ENCODE measurements at places on chromosomes 6 and 20. TPM values are rescaled to one million over a fixed set of nuclear protein-coding genes. Genes with fewer than 3 reads are reported as not detected.

- no peaks in the 10 kb centered on the region for H3K36me3 ChIP-seq
- no peak overlapping the region for H3K27ac ChIP-seq
- no peak overlapping the region for H3K4me3 ChIP-seq
- no peak for DNase-seq
Measured at GRCh38 chr6:43096451-43097097, 20.5 kb downstream of the PTK7 start.

DNA sequence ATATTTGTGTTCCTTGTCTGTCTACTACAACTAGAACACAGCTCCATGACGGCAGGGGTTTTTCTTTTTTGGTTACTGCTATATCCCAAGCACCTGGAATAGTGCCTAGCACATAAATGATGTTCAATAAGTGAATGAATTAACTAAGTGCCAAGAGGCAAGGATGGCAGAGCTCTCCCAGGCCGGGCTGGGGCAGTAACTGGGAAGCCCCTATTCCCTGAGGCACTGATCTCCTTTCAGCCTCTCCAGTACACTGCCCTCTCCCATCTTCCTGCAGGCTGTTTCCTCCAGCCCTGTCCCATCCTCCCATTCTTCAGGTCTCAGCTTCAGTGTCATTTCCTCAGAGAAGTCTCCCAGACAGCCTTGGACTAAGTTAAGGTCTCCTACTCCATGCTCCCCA is 29.0 kb upstream of the SPDEF start:
- H3K36me3 ChIP-seq, result peaks cover 44% of the 10 kb centered on the region
- no peak for DNase-seq
- no peak overlapping the region for H3K4me3 ChIP-seq
- H3K27me3 ChIP-seq, result no peaks in the 10 kb centered on the region
- H3K4me1 ChIP-seq, result peaks cover 12% of the 10 kb centered on the region

- peak within 1 kb of the TSS; percentile 83 for H3K27ac ChIP-seq
- DNase-seq, result peak; percentile 95
- H3K4me1 ChIP-seq, result peaks cover 50% of the 10 kb centered on the region
- no peaks in the 10 kb centered on the region for H3K27me3 ChIP-seq
- peak within 1 kb of the TSS; percentile 85 for H3K4me3 ChIP-seq
- H3K36me3 ChIP-seq, result peaks cover 16% of the 10 kb centered on the region
Measured at GRCh38 chr6:153002613-153003365, at the start of gene MTRF1L. TSS of gene MTRF1L (minus strand) at chr6:153002709. CDS start at chr6:153002685, 24 bp downstream.

DNA sequence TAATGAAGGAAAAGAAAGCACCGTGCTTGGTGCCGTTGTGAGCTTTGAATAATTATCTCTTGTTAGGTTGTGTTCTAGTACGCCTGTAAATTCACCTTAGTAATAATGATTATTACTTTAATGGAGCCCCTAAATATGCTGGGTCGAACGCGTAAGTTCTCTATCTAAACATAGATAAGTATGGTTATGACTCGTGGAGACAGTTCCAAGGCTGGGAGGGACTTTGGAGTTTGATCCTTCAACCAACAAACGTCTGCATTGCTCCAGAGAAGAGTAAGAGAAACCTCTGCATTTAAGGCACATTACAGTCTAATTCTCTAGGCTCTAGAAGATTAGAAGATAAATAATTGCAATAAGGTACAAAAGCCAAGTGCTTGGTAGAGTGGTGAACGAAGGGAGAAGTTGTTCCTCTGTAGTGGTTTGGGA is 514 bp downstream of the ACOT13 start:
- H3K27ac ChIP-seq, result peak overlapping the region; percentile 74
- no peaks in the 10 kb centered on the region for H3K27me3 ChIP-seq
- H3K4me1 ChIP-seq, result peaks cover 41% of the 10 kb centered on the region

- peaks cover 4% of the 10 kb centered on the region for H3K4me1 ChIP-seq
- no peaks in the 10 kb centered on the region for H3K27me3 ChIP-seq
- no peaks in the 10 kb centered on the region for H3K36me3 ChIP-seq
- H3K4me3 ChIP-seq, result no peak overlapping the region
- no peak for DNase-seq
- no peak overlapping the region for H3K27ac ChIP-seq
Measured at GRCh38 chr6:79868098-79868722, 79.1 kb downstream of the ELOVL4 start.

GRCh38 chr20:1588533-1589460 is 31.0 kb downstream of the SIRPB1 start:
- no peaks in the 10 kb centered on the region for H3K36me3 ChIP-seq
- H3K27me3 ChIP-seq, result no peaks in the 10 kb centered on the region
- no peaks in the 10 kb centered on the region for H3K4me1 ChIP-seq
- DNase-seq, result no peak

- no peaks in the 10 kb centered on the region for H3K27me3 ChIP-seq
- no peak for DNase-seq
- no peaks in the 10 kb centered on the region for H3K36me3 ChIP-seq
Measured at GRCh38 chr6:105561486-105561885, 158.6 kb upstream of the PREP start.

GRCh38 chr6:34947561-34947960 is 58.5 kb downstream of the ANKS1A start:
- H3K27ac ChIP-seq, result no peak overlapping the region
- H3K4me1 ChIP-seq, result no peaks in the 10 kb centered on the region

DNA sequence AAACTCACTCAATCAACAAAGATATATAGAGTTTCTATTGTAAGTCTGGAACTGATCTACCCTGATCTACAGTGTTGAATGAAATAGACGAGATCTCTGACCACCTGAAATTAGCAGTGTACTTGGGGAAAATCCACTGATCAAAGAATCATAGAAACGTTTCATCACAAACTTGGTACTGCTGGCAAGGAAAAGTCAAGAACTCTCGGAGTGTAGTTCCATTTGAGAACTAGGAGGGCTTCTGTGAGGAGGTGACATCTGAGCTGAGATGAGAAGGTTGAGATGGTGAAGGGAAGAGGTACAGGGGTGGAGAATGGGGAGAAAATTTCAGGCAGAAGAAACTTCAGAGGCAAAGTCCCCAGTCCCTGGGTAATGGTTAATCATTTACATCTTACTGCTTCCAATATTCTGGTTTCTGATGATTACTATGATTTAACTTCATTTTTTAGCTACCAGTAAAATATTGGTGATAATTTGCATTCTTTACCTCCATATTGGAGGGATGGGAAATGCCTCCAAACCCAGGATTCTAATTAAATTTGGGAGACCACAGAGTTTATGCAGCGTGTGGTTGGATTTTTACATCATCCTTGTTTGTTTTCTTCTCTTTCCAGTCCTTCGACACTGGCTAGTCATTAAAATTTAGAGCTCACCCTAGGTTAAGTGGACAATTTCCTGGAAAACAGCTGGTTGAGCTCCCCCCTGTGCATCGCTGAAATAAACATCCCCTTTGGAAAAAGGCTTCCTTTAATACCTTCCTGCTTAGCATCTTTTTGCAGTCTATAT is 191.9 kb downstream of the BCAS1 start:
- peaks cover 9% of the 10 kb centered on the region for H3K4me1 ChIP-seq
- no peak overlapping the region for H3K27ac ChIP-seq
- no peaks in the 10 kb centered on the region for H3K27me3 ChIP-seq
- no peak for DNase-seq
- H3K36me3 ChIP-seq, result no peaks in the 10 kb centered on the region

DNA sequence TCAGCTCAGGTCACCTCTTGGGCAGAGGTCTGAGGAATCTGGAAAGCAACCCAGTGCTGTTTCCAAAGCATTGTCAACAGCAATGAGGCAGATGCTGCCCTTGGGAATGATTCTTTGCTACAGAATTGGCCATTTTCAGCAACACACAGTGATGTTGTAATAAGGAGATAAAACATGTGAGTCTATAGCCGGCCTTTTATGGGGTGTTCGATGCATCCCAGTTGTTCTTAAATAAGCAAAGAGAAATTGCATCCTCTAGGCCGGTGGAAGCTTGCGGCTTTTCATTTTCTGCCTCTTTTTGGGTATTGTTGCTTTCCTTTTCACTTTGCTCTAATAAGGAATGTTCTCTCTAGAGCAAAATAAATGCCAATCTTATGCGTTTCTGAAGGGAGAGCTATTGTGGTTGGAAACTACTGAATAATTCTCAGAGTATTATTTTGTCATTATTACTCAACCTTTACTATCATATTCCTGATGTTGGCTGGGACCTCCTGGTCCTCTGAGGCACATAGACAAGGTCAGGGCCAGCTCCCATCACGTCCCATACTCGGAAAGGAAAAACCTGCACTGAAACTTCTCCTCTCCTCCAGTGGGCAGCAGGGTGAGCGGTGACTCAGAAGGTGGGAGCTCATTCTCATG is 214.2 kb downstream of the CDH26 start:
- H3K36me3 ChIP-seq, result no peaks in the 10 kb centered on the region
- H3K27ac ChIP-seq, result no peak overlapping the region
- no peak for DNase-seq
- no peak overlapping the region for H3K4me3 ChIP-seq
- H3K27me3 ChIP-seq, result no peaks in the 10 kb centered on the region

GRCh38 chr6:43901733-43902230 is 131.8 kb downstream of the VEGFA start:
- H3K27me3 ChIP-seq, result no peaks in the 10 kb centered on the region
- no peak overlapping the region for H3K27ac ChIP-seq
- no peaks in the 10 kb centered on the region for H3K36me3 ChIP-seq
- H3K4me3 ChIP-seq, result no peak overlapping the region

GRCh38 chr20:33515569-33516216 is 25.8 kb downstream of the CBFA2T2 start:
- no peaks in the 10 kb centered on the region for H3K36me3 ChIP-seq
- H3K4me3 ChIP-seq, result no peak overlapping the region
- no peak for DNase-seq
- no peaks in the 10 kb centered on the region for H3K27me3 ChIP-seq
- H3K4me1 ChIP-seq, result peaks cover 17% of the 10 kb centered on the region

DNA sequence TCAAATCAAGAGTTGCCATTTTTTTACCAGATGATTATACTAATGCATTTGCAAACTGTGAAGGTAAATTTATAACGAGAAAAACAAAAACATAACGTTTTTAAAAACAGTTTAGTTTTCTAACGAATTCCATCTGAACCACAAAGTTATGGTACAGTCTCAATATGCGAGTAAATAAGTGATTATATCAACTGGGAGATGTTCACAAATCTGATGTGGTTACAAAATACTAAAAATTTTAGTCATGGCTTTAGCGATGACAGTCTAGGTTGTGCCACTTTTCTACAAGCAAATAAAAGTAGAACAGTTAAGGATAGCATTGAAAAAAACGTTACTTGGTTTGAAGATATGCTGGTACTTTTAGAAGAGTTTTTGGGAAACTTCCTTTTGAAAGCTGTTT is 186.8 kb downstream of the FUT9 start:
- H3K4me3 ChIP-seq, result no peak overlapping the region
- no peaks in the 10 kb centered on the region for H3K4me1 ChIP-seq
- no peak for DNase-seq

DNA sequence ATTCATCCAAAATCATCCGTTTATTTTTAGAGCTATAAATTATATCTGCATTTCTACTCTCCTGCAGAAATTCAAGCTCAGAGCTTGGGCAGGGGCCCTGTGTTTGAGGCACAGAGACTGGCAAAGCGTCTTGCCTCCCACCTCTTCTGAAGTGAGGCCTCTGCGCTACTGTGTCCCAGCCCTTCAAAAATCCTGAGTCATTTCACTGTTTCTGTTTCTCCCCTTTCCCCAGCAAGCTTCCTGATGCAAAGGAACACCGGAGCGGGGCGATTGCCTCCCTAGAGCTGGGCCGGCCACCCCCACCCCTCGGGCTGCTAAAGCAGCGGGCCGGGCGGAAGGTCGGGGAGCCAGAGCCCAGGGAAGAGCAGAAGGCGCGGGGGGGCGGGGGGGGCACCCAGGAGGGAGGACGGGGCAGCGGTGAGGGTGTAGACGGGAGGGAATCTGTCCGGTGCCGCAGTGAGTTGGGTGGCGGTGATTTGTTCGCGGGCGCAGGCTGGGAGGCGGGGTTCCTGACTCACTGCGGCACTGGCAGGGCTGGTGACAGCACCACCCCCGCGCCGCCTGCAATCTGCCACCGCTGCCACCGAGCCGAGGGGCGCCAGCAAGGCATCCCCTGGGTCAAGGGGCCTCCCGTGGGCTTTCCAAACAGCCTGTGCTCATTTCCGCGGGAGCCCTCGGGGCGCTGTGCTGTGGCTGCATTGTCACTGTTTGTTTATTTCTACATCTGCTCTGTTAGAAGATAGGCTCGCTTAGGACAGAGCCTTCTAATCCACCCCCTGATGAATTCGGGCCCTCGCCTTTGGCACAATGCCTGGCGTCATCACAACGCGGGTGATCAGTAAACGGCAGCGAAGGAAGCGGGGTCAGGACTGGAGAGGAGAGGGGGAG is 46.5 kb upstream of the SNAP25 start:
- peaks cover 25% of the 10 kb centered on the region for H3K27me3 ChIP-seq
- peak; percentile 15 for DNase-seq
- no peaks in the 10 kb centered on the region for H3K36me3 ChIP-seq
- no peaks in the 10 kb centered on the region for H3K4me1 ChIP-seq

DNA sequence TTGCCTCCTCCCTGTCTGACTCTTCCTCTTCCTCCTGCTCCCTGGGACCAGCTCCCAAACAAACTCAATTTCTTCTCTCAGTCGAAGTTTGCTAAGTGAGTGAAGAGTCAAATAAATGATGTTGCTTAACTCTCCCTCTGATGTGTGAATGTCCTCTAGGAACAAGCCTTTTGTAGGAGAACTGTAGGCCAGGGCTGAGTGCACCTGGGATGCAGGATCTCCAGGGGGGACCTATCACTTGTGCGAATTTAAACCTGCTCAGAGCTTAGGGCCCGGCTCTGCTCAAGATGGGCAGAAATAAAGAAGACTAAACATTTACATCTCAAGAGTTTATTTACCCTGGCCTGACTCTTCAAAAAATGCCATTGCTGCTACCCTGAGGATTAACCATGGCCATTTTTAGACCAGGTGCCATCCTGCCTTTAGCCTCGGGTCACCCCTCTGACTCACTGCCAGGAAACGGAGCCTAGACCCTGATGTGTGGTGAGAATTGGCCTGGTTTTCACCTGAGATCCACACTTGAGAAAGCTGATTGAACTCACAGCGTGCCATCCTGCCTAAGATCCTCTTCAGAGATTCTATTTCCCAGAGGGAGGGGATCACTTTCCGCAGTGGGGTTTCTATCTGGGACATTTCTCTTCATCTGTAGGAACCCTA is 63.6 kb upstream of the CD93 start:
- no peak overlapping the region for H3K27ac ChIP-seq
- no peak for DNase-seq
- H3K27me3 ChIP-seq, result no peaks in the 10 kb centered on the region
- no peak overlapping the region for H3K4me3 ChIP-seq
- peaks cover 48% of the 10 kb centered on the region for H3K4me1 ChIP-seq
- no peaks in the 10 kb centered on the region for H3K36me3 ChIP-seq

RBM12 gene
- 47.0 TPM for total RNA-seq

B3GALT4 gene
- 9.0 TPM for total RNA-seq

BANF2 gene
- total RNA-seq, result not detected

MYT1 gene
- total RNA-seq, result 0.11 TPM
